CD8-positive, alpha-beta T cell (primary cell): ENCODE measurements at places on chromosomes 2 and 18.

GRCh38 chr2:215419113-215419512, 16.8 kb downstream of the FN1 start:
- DNase-seq = no peak

GRCh38 chr2:220057391-220057790, 430.0 kb downstream of the SLC4A3 start:
- DNase-seq = no peak

DNA sequence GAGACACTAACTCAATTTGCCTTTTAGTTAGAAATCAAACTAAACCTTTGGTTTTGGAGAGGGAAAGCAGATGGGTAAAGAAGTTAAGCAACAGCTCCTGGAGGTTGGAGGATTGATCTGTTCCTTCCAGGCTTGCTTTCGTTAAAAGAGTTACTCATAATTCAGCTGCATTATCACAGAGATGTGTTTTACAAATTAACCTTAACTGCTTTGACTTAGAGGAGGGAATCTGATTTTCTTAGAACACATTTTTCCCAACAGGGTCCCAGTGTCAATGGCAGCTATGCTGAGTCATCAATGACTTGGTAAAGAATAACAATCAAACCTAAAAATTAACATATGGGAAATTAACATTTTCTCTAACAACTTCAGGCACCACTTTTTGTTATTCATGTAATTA, 113.4 kb downstream of the COPS8 start:
- no peak for DNase-seq

GRCh38 chr2:219118504-219118903, 42.1 kb downstream of the NHEJ1 start:
- no peak for DNase-seq

- DNase-seq = no peak
Observed at GRCh38 chr2:235160281-235160810, 208.5 kb downstream of the SH3BP4 start.

GRCh38 chr18:23397907-23398306, 55.2 kb upstream of the RIOK3 start:
- DNase-seq = no peak

GRCh38 chr2:68946117-68946516, 6.6 kb downstream of the GKN2 start:
- DNase-seq = no peak

- DNase-seq = no peak
Observed at GRCh38 chr18:25066516-25066915, 285.4 kb downstream of the ZNF521 start.

DNA sequence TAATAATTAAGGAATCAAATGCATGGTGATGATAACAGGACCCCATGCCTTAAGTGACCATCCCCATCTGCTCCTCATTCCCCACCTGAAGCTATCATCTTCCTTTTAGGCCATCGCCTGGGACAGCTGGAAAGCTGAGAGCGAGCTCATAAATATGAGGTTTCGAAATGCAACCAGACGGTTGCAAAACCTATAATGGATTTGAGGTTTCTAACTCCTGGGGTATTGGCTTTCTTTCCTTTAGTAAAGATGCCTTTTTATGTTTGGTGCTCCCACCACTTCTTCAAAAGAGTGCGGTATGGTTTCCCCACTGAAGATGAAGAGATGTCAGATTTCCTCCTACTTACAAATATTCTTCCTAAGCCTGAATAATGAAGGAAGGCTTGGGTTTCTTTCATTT, 1589.5 kb upstream of the PIK3C3 start:
- DNase-seq = no peak

GRCh38 chr2:46074501-46074900, 222.7 kb upstream of the EPAS1 start:
- no peak for DNase-seq

DNA sequence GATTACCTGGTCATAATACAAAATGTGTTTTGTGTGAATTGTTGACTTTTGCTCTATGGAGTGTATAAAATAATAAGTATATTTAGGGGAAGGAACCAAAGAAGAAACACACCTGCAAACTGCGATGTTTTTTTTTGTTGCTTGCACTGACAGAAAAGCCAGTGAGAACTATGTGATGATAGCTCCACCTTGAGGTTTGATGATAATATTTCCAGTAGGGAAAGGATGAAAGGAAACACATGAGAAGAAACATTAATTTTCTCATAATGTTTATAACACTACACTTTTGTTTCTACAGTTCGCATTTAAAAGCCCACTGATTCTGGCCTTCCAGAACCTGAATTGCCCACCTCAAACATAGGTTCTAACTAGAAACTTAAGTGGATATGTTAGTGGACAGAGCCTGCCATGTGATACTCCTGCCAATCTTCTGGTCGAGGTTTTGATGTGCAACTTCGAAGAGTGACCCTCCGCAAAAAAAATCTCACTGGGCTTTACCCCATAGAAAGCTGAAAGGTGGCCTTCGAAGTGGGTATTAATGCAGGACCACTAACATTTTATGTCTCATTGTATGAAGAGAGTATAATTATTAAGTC, 476.4 kb upstream of the SPHKAP start:
- no peak for DNase-seq

GRCh38 chr18:25164848-25165811, 186.8 kb downstream of the ZNF521 start:
- DNase-seq = no peak

GRCh38 chr2:49265471-49265870, 111.2 kb upstream of the FSHR start:
- DNase-seq = no peak

GRCh38 chr2:108921096-108922030, 67.7 kb downstream of the EDAR start:
- DNase-seq = no peak

DNA sequence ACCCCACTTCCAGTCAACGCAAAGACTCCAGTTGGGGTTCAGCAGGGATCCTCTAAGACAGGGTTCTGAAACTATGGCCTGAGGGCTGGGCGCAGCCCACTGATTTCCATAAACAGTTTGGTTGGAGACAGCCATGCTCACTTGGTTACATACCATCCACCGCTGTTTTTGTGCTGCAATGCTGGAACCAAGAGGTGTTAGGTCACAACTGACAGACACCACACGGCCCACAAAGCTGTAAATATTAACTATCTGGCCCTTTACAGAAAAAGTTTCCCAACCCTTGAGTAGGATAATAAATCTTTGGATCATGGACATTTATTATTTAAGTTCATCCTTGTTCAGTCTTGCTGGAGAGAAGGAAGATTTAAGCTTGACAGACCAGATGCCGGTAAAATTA, 8.4 kb upstream of the CD226 start:
- DNase-seq = no peak

DNA sequence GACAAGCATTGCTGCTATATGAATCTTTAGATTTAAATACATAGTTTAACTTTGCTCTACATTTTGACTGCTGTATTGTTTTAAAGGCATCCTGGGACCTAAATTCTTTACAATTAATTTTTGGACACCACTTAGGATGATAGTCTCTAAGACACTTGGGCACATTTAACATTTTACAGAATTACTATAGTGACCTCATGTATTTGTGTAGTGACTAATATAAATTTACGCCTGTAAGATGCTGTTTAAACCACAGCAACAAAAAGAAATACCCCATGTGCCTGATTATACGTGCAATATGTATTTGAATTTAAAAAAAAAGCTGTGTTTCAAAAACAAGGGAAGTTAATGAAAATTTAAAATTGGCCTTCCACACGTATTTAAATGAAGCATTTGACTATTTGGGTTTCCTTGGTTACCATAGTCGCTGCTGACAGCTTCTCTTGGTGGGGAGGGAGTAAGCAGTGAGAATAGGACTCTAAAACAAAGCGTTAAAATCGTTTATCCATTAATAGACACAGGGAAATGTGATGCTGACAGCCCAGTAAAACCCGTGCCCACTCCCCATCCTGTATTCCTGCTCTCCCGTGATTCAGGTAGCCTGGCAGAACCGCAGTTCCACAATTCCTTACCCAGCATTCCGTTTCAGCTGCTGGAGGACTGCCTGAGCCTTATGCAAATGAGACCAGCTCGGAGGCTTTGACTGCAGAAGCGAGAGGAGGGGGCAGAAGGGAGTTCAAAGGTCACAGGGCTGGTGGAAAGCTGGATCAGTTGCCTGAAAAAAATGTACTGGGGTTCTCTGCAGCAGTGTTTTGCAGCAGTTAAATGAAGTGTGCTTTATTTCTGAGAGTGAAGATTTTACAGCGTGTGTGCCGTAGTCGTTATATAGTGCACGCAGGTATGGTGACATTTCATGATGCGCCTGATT, 104.3 kb downstream of the CSRNP3 start:
- DNase-seq = no peak

GRCh38 chr18:59155153-59155552, 15.5 kb downstream of the SEC11C start:
- DNase-seq = no peak

DNA sequence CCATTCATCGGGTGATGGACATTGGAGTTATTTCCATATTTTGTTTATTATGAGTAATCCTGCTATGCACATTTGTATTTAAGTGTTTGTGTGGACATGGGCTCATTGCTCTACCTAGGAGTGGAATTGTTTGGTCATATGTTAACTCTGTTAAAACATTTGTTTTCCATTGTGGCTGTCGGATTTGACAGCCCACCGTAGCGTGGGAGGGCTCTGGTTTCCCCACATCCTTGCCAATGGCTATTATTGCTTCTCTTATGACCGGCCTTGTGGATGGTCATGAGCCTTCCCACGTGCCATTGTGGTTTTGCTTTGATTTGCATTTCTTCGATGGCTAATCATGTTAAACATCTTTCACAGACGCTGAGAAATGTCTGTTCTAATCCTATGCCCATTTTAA, 92.0 kb downstream of the ZNF236 start:
- no peak for DNase-seq
